ENCODE measurements at places on chromosomes 16 and 17.

DNA sequence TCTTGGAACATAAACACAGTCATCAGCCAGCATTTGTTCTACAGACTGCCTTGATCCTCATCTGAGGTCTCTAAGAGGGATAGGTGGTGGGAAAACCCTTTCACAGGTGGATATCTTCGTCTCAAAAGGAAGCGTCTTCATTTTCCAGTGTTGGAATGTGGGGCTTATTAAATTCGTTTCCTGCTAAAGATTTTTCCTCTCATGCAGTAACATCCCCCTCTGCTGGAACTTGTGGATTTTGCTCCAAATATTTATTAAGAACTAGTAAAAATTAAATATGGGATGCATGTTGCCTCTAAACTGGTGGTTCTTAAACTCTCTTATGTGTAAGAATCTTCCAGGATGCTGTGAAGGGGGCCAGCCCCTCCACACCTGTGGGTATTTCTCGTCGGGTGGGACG lies 20.1 kb upstream of the MLYCD start:
- DNase-seq: no peak

DNA sequence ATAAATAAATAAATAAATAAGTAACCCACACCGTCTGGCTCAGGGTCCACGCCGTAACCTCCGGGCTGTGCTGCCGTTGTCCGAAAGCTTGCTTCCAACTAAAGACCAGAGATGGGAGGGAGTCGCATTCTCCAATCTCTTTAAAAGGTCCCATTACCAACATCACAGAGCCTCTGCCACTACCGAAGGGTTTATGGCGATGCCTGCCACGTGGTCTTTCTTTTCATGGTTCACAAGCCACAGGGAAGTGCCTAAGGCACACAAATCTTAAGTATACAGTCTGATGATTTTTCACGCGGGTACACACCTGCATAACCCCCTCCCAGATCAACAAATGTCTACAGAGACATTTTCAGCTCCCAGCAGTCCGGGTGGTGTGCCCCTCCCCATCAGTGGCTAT lies 1.4 kb downstream of the COTL1 start:
- no peak for DNase-seq

DNA sequence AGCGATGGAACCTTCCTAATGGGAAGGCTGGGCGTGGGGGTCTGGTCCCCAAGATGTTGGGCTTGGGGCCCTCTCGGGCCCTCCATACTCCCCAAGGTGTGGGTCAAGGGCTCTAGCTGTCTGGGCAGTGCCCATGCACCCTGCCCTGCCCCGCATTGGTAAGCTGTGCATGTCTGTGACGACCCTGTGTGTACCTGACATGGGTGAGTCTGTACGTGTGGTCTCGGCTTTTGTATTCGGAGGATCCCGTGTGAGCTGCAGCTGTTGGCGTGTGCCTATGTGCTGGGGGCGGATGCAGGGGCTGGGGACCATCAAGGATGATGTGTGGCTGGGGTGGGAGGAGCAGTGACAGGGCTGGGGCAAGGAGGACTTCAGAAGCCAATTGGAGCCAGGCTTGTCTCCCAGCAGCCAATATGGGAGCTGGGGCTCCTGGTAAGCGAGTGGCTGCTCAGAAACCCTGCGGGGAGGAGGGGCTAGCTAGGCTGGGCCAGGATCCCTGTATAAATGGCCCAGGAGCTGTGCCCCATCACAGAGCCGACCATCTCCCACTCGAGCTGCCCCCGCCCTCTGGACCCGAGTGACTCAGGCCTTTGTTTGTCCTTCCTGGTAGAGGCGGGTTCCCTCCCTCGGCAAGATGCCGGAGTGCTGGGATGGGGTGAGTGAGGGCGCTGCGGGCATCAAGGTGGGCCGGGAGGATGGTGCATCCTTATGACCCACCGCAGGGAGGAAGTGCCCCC lies at the start of gene NDRG4:
NDRG4 (plus strand) TSS at position 529 of the 737 bp plus-strand sequence; CDS start at position 635, 106 bp downstream.
- peak; percentile 74 for DNase-seq

DNA sequence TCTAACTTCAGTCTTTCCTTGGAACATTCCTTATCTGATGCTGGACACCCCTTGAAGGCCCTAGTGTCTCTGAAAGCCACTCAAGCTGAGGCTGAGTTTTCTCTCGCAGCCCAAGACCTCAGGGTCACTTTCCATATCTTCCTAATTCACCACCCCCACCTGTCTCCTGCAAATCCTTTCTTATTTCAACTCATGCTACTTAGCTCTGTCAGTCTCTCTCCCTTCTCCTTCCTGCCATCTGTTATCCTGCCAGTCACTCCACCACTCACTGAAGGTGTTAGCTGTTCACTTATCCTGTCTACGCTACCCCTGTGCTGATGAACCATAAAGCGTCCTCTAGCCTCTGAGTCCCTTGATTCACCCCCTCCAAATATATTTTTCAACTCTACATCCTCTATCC lies 143.9 kb upstream of the SHISA6 start:
- DNase-seq: no peak

GRCh38 chr17:18226284-18226945 lies 980 bp downstream of the LLGL1 start:
- DNase-seq: no peak

Measured in NCI-H510A (cell line).